ENCODE measurements at places on chromosomes 3 and 15.
A peak's percentile ranks its signal among the peaks of the same experiment; 100 is the strongest.

- no peak for DNase-seq
Observed at GRCh38 chr15:44541282-44541958, 4.5 kb downstream of the EIF3J start.

DNA sequence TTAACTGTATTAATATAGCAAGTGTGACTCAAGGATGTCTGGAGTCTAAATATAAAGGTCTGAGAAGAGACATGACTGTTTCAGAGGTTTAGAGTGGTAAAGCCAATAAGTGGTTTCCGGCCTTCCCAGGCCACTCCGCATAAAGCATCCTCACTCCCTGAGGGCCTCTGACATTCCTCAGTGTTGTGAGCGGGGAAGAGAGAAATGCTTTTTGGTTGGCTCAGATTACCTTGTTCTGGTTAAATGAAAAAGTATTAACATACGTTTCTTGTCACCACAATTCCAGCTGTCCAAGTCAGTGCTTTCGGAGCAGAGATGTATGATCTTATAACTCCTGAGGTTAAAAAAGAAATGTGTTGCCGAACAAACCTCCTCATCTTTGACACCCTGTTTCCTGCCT is 103.8 kb downstream of the RBMS3 start:
- no peak for DNase-seq

DNA sequence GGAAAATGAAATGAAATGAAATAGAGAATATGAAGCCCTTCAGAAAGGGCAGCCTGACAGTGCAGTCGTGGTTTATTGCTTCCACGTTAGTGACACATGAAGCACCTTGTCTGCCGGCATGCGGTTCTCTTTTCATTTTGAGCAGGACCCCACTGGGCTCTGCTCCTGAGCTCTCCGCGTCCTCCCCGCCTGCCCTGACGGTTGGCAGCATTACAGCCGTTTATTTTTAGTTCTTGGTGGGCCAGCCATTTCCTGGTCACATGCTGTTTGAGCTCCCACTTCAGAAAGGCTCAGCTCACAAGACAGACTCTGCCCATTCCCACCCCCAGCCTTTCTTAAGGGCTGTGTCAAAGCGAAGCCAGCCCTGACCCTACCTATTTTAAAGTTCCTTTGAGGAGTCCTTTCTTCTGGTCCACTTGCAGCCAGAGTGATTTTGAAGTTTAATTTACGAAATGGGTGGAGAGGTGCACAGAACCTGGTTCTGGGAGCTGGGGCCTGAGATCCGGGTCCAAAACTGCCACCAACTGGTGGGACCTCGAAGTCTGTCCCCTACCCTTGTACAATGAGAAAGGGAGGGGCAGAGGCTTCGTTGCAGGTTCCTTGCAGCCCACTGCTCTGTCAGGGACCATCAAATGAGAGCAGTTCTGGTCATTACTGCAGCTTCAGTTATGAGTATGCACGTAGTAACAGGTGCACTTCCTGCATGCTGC is 60.1 kb downstream of the MGLL start:
- DNase-seq, result peak; percentile 62

GRCh38 chr15:33831646-33832045 is 136.7 kb upstream of the CHRM5 start:
- DNase-seq, result no peak

- DNase-seq, result no peak
Observed at GRCh38 chr3:70312336-70312735, at the start of gene MDFIC2. Gene MDFIC2, minus strand, starts transcription at chr3:70312638. Its CDS starts 665 bp downstream, at chr3:70311973.

DNA sequence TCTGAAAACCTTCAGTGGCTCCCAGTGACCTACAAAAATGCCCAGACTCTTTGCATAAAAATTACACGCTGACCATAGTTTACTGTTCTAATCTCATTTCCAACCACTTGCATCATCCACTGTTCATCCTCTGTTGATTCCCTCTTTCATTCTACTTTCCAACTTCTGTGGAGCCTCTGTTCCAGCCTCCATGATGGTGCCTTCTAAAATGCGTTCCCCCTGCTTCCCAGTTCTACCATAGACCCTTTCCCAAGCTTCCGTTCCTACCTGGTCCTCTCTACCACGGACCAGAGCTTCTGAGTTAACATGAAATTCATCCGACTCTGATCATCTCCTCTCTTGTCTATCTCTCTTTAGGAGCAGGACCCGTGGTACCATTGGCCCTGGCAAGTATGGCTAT is 127.0 kb downstream of the THSD4 start:
- DNase-seq, result no peak

GRCh38 chr3:46609212-46609721 is 3.1 kb upstream of the FAM240A start:
- no peak for DNase-seq

DNA sequence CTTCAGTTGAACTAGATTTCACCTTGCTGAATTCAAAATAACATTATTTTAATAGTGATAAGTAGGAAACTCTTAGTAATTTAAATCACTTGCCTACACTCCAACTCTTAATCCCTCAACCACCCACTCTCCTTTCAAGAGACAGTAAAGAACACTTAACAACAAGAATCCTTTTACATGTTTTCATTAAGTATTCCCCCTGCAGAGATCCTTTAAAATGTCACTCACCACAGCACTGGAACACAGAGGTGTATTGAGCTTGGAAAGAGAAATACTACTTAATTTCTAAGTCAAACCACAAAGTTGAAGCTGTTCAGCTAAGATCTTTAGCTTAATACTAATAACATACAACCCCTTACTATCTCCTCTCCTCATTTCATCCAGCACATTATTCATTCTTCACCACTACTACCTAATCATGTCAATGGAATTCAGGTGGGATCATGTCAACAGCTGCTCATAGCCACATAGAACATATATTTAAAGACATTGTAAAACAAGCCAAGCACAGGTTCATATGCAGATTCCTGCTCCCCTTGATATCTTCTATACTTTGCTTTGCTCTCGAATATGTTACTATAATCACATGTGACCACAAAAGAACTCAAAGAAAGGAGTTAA is 40.5 kb downstream of the IMPG2 start:
- DNase-seq, result no peak

All from NCI-H2081 (cell line).